ENCODE measurements at places on chromosomes 7 and 10.

- no peak for DNase-seq
These were observed 22.2 kb downstream of the ARHGAP21 start for GRCh38 chr10:24701447-24701846.

DNA sequence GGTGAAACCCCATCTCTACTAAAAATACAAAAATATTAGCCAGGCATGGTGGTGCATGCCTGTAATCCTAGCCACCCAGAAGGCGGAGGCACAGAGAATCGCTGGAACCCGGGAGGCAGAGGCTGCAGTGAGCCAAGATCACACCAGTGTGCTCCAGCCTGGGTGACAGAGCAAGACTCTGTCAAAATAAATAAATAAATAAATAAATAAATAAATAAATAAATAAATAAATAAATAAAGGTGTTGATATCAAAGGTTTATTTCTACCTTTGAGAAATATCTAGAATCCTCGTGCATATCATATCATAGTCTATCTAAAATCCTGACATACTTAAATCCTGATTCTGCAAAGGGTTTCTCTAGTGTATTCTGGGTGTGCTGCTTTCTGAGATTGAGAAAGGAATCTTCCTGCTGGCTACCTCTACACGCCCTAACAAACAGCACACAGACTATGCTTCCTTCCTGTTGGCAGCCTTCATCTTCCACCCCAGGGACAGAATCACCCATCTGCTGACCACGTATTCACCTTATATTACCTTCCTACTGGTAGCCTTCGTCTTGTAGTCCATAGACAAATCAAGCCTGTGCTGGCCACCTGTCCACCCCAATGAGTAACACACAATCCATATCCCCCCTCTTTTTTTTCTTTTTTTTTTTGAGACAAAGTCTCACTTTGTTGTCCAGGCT, 8.7 kb downstream of the ABLIM1 start:
- DNase-seq, result no peak

DNA sequence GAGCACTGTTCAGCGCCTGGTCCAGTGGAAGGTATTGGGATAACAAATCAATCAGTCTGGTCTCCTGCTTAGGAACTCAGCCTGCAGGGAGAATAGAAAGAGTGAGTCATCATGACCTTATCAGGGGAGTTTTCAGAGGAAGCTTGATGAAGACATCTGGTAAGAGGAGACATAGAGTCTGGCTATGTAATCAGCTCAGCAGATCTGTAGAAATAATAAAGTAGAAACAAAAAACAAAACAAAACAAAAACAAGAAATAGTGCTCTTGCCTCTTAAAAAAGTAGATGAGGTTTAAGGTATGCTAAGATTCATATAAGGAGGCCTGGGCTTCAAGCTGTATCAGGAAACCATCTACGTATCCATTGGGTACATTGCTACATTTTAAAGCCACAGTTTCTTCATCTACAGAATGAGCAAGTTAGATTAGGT, 14.4 kb downstream of the TAS2R41 start:
- DNase-seq, result peak; percentile 82

- DNase-seq, result peak; percentile 46
These were observed 66.1 kb upstream of the AGBL3 start for GRCh38 chr7:134920026-134920753.

- no peak for DNase-seq
These were observed 293.2 kb downstream of the FGFR2 start for GRCh38 chr10:121305066-121305465.

Measured in epithelial cell of esophagus (primary cell).